ENCODE measurements at places on chromosomes 11 and 22.

DNA sequence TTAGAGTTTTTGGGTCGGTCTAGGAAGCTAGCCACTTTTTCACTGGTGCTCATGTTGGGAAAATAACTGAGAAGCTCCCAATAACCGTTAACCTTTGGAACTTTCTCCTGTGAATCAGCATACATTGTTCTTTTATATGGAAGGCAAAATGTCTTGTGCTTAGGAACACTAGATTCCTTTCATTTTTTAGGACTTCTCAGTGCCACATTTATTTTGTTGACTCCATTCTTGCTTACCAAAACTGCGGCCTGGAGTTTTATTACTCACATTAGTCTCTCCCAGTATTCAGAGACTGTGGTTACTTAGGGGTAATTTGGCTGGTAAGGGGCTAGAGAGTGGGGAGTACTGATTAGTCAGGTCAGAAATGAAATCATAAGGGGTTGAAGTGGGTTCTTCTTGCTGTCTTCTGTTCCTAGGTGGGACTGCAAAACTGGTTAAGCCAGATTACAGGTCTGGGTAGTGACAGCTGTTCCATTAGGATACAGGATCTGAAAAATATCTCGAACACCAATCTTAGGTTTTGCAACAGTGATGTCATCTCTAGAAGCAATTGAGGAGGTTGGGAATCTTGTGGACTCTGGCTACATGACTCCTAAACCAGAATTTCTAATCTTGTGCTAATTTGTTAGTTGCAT lies 631.4 kb upstream of the LUZP2 start:
- no peak for DNase-seq

- no peak for DNase-seq
Observed at GRCh38 chr11:78189851-78190250, 1.1 kb downstream of the USP35 start.

- no peak for DNase-seq
Observed at GRCh38 chr22:35601743-35602615, 15.2 kb downstream of the MB start.

DNA sequence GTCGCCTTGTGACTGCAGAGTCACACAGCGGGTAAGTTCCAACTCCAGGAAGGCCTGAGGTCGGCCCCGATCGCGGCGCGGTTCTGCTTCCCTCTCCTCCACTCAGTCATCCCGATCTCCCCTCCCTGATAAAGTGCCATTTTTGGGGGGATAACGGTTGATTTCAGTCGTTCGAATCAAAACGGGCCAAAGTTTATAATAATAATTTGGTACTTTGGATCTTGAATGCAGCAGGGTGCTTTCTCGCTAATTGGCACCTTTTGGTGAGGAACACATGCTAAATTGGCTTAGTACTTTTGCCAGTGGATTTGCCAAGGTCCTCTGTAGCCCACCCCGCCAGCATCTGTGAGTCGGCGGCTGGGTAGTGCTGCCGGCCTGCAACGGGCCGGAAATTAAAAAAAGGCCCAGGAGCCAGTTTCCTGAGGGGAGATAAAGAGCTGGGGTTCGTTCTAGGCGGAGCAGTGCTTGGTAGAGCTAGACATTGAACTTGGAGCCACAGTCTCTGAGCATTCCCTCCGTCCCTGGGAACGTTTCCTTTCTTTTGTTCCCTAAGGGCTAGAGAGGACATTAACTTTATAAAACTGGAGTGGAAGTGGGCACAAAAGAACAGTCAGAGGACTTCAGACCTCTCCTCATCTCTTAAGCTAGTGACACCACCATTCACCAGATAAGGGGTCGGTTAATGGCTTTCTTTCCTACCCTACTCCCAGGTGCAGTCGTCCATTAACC lies 997 bp downstream of the UBE2L3 start:
- peak; percentile 42 for DNase-seq

DNA sequence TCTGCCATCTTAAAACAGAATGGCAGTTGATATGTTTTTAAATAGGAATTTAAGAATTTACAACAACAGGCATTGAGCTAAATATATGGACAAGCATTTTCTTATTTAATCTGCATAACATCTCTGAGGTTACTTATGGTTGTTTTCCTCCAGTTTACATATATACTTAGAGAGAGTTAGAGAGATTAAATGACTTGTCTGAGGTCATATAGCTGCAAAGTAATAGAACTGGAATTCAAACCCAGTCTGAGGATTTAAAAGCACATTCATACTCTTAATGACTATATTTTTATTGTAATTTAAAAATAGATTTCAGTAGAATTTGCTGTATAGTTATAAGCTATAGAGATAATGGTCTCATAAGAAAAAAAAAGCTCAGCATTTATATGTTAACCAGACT lies 81.4 kb upstream of the GRIK4 start:
- DNase-seq: no peak

DNA sequence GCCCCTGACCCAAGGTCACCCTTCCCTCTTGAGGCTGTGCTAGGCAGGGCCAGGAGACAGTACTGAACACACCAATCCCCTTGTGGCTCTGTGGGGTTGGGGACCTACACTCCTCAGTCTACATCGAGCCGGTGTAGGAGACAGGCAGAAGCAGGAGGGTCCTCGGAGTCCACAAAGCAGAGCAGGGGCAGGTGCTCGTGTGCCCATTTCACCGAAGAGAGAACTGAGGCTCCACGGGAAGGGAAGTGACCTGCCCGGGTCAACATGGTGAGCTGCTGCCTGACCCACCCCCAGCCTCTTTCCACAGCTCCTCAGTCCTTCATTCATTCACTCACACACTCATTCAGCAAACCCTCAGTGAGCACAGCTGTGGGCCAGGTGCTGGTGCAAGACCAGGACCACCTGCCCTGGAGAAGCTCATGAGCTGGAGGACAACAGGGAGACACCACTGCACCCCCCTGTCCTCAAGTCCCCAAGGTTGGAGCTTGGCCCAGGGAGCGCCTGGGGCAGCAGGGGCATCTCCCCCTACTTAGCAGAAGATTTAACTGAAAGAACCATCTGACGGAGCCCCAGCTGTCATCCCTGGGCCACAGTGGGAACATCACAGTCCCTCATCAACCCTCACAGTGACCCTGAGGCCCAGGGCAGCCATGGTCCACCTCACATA lies 127.3 kb downstream of the MED15 start:
- DNase-seq: no peak

GRCh38 chr22:20401376-20402014 lies 7.5 kb downstream of the ZNF74 start:
- no peak for DNase-seq

DNA sequence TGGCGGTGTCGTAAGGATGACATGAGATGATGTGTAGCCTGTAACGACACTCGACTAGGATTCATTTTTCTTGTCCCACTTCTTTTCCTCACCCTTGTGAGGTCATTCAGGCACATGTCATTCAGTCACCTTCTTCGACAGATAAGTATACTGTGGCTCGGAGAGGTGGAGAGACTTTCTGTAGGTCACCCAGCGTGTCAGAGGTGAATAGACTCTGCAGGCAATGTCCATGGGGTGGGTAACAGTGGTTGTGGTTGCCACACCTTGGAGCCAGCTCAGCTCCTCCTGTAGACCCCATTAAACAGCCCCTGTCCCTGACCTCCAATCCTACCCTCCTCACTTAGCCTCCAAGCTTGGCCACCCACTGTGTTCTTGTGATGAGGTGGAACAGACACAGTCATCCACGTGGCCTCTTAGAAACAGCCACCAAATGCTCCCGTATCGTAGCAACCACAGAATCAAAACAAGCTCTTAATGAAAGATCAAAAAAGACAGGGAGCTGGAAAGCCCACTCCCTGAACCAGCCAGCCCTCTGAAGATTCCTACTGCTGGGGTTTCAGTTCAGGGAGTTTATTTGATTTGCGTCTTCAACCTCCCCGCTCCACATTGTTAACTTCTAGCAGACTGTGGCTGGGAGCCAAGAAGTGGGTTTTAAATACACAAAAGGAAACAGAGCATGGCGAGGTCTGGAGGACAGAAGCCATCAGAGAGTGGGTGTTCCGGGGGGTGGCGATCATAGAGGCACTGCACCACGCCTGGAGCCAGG lies 89.0 kb upstream of the GRK3 start:
- no peak for DNase-seq

GRCh38 chr11:1927026-1927847 lies 7.7 kb downstream of the TNNT3 start:
- peak; percentile 23 for DNase-seq

GRCh38 chr22:35561796-35562526 lies 21.3 kb downstream of the RASD2 start:
- no peak for DNase-seq

GRCh38 chr11:69423611-69424385 lies 57.7 kb upstream of the LINC01488 start:
- no peak for DNase-seq

DNA sequence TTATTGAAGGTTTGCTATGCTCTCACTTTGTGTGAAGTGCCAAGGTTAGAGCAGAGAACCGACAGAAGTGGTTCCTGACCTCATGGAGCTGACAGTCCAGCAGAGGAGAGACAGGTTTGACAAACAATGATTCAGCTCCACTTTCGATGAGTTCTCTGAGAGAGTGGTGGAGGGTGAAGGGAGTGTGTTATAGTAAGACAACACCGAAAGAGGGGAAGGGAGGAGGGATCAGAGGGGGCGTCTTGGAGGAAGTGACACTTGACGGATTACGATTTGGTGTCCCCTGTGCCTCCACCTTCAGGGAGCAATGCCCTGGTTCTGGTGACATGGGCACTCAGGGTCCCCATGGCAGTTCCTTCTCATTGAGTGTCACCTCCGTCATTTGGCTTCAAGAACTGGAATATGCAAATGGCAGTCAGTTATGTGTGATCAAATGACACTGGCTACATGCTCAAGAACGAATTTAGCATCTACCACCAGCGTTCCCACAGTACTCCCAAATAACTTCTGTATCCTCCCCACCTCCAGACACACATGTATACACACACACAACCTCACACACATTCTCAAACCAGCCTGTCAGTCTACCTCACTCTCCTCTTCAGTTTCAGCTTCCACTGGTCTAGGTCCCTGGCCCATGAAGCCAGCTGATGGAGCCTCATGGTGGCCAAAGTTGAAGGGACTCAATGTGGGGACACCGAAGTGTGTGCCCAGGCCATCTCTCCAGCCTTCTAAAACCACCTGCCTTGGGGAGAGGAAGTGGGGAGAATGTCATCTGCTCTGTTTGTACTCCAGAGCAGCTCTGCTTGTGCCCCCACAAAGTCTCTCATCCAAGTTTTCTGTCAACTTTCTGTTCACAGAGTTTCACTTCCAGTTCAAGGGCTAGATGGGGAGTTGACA lies 31.4 kb upstream of the NUP160 start:
- no peak for DNase-seq

DNA sequence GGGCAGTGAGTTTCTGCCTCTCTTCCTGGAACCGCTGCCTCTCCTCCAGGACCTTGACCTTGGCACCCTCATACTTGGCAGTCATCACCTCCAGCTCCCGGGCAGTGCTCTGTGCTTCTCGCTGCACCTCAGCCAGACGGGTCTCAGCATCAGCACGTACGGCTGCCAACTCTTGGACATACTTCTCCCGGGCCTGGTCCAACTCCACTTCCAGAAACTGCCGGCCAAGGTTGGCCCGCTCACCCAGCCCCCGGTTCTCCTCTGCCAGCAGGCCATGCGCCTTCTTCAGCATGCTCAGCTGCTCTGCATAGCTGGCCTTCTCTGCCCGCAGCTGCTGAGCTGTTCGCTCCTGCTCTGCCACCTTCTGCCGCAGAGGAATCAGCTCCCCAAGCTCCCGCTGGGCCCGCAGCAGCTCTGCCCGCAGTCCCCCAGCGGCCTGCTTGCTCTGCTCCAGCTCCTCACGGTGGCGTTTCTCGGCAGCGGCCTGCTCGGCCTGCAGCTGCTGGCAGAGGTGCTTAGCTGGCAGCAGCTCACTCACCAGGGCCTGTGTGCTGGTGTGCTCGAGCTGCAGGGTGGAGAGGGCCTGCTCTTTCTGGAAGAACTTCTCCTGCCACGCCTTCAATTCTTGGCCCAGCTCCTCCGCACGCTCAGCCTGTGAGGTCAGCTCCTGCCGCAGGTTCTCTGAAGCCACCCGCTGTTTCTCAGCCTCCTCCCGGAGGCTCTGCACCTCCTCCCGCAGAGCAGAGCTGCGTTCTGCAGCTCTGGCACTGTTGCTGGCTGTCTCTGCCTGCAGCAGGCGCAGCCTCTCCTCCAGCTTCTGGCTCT lies 14.4 kb downstream of the IL18BP start:
- DNase-seq: peak; percentile 4

- no peak for DNase-seq
Observed at GRCh38 chr11:114449845-114450244, 10.6 kb downstream of the REXO2 start.

GRCh38 chr22:36211237-36211861 lies 9.7 kb upstream of the APOL4 start:
- DNase-seq: no peak

GRCh38 chr11:95766701-95767100 lies 22.9 kb downstream of the FAM76B start:
- no peak for DNase-seq

- no peak for DNase-seq
Observed at GRCh38 chr11:102590276-102591049, 34.7 kb downstream of the MMP20 start.

DNA sequence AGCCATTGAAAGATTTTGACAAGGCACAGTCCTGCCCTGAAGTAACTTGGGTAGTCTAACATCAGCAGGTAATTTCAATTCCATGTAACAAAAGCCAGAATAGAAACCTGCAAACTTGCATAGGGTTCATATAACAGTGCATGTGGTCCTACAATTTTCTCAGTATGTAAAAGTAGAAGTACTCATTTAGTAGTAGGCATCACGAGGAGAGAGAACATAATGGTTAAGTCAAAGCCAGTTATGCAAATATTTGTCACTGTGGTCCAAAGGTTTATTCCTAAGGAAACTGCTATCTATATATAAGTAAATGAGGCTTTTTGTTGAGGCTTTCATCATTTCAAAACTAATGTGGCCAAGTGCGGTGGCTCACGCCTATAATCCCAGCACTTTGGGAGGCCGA lies 10.1 kb downstream of the ATP5MG start:
- DNase-seq: no peak

DNA sequence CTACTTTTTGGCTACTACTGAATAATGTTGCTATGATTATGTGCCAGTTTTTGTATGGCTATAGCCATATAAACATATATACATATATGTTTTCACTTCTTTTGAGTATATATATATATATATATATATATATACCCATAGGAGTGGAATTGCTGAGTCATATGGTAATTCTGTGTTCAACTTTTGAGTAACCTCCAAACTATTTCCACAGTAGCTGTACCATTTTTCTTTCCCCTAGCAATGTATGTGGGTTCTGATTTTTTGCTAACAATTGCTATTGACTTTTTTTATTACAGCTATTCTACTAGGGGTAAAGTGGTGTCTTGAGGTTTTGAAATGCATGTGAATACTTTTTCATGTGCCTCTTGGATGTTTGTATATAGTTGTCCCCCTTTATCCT lies 30.4 kb downstream of the CBL start:
- DNase-seq: no peak

GRCh38 chr11:116851626-116852025 lies 14.2 kb upstream of the APOA1 start:
- DNase-seq: no peak

DNA sequence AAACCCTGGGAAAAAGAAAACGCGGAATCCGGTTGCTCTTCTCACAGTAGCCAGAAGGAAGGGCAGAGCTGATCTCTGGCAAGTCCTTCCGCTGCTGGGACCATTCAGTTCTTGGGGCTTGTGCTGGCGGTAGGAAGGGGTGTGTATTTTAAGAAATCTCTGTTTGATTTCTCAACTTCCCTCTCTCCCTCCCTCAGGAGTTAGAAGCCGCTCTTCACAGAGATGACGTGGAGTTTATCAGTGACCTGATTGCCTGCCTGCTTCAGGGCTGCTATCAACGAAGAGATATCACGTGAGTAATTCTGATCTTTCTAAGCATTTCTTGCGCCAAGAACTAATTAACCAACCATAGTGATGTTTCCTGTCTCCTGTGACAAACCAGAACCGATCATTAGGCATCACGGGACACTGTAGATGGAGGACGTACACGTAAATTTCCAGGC lies 85.9 kb upstream of the SLC25A18 start:
- no peak for DNase-seq

All from GM13977 (cell line).